Posterior cingulate gyrus (tissue), 11 donors: ENCODE measurements at places on chromosomes 1 and 21.
A peak's percentile ranks its signal among the peaks of the same experiment; 100 is the strongest.

GRCh38 chr1:4593106-4593505, 61.3 kb upstream of the AJAP1 start:
- DNase-seq, result no peak

DNA sequence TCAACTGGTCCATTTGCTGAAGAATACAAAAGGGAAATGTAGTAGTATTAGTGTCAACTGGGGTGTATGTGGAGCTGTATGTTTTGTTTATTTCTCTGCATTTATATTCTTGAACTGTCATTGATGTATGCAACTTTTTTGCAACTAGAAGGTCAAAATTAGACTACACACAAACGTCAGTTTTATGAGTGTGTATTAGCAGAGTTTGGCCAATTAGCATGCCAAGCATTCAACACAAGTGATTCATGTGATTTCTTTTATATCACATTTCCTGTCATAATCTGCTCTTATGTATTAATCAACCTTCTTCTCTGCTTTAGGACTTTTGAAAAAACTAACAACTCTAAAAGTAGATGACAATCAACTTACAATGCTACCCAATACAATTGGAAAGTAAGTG, 211.1 kb downstream of the LRRC40 start:
- DNase-seq, result no peak

DNA sequence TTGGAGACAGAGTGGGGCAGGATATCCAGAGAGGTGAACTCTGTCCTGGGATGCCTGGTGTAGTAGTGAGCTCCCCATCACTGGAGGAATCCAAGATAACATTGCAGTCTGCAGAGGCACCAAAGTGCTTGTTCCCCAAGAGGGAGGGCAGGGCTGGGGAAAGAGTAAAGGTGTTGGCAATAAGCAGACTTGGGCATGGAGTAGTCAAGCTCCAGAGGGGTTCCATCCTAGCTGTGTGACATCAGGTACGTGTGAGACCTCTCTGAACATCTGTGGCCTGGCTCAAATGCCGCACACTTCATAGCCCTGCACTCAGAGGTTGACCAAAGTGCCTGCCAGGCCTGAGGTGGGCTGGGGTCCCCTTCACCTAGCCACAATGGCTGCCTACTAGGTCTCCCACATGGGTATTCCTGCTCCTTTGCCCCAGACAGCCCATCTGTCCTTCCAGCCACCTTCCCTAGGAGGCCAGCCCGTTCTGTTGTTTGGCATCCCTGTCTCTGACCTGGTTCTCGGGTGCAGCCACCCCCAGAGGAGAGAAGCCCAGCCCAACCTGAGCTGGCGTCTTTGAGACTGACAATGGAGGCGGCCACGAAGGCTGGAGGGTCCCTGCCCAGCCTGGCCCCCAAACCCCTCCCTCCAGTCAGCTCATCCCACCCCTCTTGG, 2.8 kb upstream of the ARF1 start:
- no peak for DNase-seq

GRCh38 chr1:59990470-59990869, 63.9 kb upstream of the CYP2J2 start:
- DNase-seq, result no peak

- no peak for DNase-seq
Observed at GRCh38 chr1:160546942-160547341, 23.9 kb upstream of the SLAMF6 start.

- DNase-seq, result no peak
Observed at GRCh38 chr1:50508040-50508586, 84.9 kb upstream of the DMRTA2 start.

- no peak for DNase-seq
Observed at GRCh38 chr1:65108025-65108642, 39.9 kb upstream of the AK4 start.

DNA sequence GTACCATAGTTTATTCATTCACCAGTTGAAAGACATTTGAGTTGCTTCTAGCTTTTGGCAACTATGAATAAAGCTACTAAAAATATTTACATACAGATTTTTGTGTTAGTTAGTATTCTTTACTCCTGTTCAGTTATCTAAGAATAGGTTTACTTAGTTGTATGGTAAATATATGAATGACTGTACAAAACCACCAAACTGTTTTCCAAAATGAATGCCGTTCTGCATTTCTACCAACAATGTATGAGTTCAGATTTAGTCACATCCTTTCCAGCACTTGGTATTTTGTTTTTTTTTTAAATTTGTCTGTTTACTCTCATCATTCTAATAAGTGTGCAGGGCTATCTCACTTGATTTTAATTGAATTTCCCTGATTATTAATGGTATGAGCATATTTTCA, 3.4 kb upstream of the KIFAP3 start:
- no peak for DNase-seq

GRCh38 chr1:210815641-210816550, 318.1 kb downstream of the KCNH1 start:
- DNase-seq, result no peak

DNA sequence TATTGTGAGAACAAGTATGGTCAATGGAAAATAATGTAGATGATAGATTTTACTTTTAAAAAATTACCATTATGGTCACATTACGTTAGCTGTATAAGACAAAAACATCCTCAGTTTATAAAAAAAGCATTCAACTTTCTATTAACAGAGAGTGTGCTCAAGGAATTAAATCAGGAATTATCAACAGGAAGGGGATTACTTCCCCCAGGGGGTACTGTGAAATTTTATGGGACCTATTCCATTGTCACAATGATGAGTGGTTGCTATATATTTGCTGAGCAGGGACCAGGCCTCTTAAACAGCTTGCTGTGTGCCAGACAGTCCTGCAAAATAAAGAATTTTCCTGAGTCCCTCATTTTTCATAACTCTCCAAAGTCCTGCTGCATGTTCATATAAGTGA, 21.2 kb downstream of the JAM2 start:
- DNase-seq, result no peak

- DNase-seq, result no peak
Observed at GRCh38 chr1:94258873-94259331, 21.5 kb upstream of the ARHGAP29 start.

GRCh38 chr1:181659321-181659957, 176.1 kb downstream of the CACNA1E start:
- no peak for DNase-seq

- peak; percentile 83 for DNase-seq
Observed at GRCh38 chr1:2229037-2229864, 1.1 kb downstream of the SKI start.

- peak; percentile 33 for DNase-seq
Observed at GRCh38 chr1:221708987-221709386, 32.9 kb downstream of the DUSP10 start.

GRCh38 chr1:229980009-229980408, 87.0 kb upstream of the GALNT2 start:
- no peak for DNase-seq

- no peak for DNase-seq
Observed at GRCh38 chr1:162253790-162254189, 122.9 kb downstream of the SPATA46 start.

DNA sequence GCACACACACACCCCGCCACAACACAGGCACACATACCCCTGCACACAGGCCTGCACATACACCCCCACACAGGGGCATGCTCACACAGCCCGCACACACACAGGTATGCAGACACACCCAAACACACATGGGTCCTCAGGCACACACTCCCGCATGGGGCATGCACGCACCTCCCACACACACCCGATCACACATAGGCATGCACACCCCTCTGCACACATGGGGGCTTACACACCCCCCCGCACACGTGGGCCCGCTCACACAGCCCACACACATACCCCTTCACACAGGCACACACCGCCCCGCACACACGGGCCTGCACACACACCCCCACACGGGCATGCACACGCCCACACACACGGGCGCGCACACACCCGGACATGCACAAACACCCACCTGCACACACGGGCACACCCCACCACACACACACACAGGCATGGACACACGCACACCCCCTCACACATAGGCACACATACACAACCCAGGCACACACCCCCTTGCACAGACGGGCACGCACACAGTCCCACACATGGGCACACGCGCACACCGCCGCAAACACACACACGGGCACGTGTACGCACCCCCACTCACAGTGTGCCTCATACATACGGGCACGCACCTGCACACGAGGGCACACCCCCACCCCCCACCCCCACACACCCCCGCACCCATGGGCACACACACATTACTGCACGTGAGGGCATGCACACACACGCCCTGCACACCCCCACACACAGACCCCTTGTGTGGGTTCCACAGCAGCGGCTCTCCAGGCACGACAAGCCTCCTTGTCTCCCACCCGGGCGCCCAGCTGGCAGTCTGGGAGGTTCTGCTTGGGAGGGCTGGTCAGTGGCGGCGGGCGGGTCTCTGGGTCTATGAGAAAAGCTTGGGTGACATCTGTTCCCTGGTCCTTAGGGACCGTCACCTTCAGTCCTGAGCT, 8.3 kb downstream of the ATAD3B start:
- no peak for DNase-seq

DNA sequence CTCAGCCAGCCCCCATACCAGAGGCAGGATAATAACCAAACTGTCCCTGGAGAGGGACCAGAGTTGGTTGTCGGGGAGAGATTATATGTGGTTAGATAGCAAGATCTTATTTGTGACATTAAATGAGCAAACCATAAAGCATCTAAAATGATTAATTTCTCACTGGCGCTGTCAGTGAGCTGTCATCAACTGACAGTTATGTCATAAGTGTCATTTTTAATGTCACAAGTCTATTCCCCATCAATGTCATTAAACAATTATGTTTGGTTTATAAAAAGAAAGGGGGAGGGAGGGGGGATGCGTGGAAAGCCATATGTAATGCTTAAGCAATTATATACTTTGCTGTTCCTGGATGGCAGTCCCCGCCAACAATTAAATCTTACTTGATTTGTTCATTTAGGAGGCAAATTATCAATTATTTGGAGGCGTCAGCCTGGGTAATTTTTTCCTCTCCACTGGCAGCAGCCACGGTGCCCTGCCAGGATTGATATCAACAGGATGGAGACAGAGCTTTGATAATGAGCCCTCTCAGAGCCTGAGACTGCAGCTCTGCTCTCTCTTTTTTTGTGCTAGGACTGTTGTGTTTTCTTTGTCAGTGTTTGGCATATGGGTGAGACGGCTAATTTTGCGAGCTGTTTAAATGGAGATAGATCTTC, 333.6 kb upstream of the CAMK1G start:
- no peak for DNase-seq

GRCh38 chr1:94068999-94069918, 51.7 kb downstream of the ABCA4 start:
- no peak for DNase-seq

DNA sequence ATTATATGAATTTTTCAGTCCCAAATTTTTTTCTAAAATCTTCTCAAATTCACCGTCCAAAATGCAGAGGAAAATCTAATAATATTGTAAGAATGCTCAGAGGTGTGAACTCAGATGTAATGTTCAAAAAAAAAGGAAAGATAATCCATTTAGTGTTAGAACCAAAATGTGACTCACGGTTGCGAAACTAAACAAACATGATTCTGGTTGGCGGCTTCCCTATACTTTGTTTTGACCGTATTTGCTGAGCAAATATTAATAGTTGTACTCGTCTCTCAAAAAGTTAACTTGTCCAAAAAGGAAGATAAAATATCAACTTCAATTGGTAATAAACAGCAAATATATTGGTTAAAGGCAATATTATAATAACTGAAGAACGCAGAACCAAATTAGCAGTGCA, 34.4 kb downstream of the ZSWIM5 start:
- DNase-seq, result no peak

DNA sequence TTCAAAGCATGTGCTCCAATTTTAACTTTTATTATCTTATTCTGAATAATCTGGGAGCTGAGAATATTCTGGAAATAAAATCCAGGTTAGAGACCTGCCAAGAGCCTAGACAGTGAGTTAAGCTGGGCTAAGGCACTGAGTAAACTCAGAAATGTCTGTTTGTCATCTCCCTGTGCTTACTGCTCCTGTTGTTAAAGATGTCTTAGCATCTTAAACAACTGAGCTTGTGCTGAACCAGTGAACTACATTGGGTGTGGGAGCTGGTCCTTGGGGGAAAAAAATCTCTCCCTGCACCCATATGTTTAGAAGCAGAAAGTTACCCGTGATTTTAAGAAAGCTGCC, 25.0 kb upstream of the AHCYL1 start:
- no peak for DNase-seq

DNA sequence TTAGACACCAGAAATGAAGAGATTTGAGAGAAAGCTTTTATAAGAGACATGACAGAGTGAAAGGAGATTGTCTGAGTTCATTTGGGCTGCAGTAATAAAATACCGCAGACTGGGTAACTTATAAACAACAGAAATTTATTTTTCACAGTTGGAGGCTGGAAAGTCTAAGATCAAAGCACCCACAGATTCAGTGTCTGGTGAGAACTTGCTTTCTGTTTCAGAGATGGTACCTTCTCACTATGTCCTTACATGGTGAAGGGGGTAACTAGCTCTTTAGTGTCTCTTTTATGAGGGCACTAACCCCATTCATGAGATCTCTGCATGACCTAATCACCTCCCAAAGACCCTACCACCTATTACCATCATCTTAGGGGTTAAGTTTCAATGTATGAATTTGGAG, 30.9 kb upstream of the FCRL4 start:
- DNase-seq, result no peak

- DNase-seq, result no peak
Observed at GRCh38 chr1:8665833-8666232, 151.6 kb downstream of the RERE start.

GRCh38 chr1:28740118-28740517, 3.4 kb downstream of the YTHDF2 start:
- DNase-seq, result no peak

DNA sequence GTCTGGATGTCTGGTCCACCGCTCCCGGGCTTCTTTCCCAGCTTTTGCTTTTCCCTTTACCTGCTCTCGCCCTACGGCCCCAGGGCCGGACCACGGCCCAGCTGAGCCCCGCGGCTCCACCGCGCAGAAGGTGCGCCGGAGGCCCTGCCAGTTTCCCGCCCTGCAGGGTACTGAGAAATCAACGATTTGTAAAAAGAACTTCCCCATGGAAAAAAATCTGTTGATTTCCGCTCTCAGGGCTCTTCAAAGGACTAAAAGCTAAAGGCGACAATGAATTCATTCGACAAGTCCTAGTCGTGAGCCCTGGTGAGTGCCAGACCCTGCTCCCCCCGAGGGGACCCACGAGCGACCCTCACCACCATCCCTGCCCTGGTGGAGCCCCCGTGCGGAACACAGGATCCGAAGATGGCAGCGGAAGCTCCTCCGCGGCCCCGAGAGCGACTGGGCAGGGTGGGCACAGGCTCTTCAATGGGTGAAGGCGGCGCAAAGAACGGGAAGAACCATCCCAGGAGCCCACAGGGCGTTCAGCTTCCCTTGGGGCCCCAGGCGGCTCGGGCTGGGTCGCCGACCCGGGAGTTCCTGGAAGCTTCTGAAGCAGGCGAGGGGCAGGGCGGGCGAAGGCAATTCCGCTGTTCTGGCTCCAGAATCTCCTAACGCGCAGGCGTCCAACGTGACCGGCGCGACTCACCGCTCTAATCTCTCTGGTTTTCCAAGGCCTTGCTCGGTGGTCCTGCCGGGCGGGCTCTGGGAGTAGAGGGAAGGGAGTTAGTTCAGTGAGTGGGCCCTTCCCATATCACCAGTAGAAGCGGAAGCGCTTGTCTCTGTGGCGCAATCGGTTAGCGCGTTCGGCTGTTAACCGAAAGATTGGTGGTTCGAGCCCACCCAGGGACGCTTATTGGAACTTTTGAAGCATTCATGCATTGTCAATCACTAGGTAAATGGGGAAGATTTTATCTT, 6.6 kb upstream of the RNU1-2 start:
- DNase-seq, result peak; percentile 73
